ENCODE measurements at places on chromosomes 6 and 20.
A peak's percentile ranks its signal among the peaks of the same experiment; 100 is the strongest.

- DNase-seq = no peak
Measured at GRCh38 chr6:100115407-100116101, 121.5 kb upstream of the MCHR2 start.

DNA sequence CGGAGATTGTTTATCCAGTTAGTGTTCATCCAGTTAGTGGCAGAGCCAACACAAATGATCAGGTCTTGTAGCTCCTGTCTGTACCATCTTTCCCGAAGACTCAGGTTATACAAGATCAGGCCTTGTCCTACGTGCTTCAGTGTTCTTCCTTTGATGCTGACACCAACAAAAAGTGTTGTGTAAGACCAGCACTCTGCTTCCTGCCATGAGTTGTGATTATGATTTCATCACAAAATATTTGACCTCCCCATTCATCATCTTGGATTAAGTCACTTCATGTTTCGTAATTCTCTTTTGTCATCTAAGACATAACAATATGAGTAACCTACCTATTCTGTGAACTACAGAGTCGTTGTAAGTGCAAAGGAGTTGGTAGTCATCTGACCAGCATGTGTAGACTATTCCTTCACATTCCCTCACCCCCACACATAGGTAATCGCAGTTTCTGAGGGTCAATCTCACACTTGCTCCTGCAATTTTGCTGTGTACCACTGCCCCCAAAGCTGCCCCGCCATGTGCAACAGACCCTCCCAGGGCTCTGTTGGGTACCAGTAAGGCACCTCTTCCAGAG is 135.6 kb upstream of the SLC22A23 start:
- no peak for DNase-seq

GRCh38 chr6:155375801-155376200 is 61.5 kb upstream of the TFB1M start:
- DNase-seq = no peak

GRCh38 chr6:91213229-91213901 is 626.5 kb upstream of the MAP3K7 start:
- DNase-seq = no peak

DNA sequence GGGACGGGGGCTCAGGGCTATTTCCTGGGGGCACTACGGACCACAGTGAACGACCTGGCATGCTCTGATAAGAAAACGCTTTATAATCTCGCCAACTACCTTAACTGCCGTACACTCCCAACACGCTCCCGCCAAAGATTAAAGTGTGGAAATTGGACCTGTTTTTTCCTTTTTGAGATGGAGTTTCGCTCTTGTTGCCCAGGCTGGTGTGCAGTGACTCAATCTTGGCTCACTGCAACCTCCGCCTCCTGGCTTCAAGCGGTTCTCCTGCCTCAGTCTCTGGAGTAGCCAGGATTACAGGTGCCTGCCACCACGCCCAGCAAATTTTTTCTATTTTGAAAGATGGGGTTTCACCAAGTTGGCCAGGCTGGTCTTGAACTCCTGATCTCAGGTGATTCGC is 346 bp upstream of the SLC44A4 start:
- DNase-seq = no peak

DNA sequence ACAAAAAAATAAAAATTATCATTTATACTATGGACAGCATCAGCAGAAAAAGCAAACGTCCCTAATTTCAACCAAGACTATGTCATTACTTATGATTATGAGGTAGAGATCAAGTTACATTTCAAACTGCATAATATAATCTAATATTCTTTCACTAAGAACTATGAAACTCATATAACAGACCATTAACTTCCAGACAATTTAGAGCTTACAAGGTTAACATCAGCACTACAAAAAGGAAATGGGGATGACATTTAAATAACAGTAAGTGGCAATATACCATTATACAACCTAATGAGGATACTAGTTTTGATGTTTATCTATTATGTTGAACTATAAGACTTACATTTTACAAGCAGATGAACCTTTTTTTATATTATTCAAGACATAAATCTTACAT is 261.0 kb upstream of the THEMIS start:
- DNase-seq = no peak

GRCh38 chr6:1644516-1645060 is 34.9 kb downstream of the FOXC1 start:
- no peak for DNase-seq

- DNase-seq = no peak
Measured at GRCh38 chr20:19887556-19888268, 129.4 kb upstream of the NAA20 start.

- DNase-seq = no peak
Measured at GRCh38 chr6:17278289-17279063, 2.7 kb upstream of the RBM24 start.

DNA sequence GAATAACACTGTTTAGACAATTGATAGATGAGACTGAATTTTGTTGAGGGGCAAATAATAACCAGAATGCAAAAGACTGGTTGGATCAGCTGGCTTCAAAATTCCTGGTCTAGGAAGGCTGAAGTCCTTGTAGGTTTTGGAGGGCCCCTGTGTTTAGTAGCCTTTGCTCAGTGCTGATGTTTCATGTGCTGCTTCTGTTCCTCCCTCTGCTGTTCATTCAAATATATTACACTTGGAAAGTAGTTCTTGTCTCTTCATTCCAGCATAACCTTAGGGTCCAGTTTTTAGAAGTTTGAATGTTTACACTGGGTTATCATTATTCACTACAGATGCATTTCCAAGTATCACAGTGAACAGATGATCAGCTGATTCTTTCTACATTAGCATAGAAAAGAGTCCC is 72.5 kb downstream of the FLRT3 start:
- DNase-seq = no peak

DNA sequence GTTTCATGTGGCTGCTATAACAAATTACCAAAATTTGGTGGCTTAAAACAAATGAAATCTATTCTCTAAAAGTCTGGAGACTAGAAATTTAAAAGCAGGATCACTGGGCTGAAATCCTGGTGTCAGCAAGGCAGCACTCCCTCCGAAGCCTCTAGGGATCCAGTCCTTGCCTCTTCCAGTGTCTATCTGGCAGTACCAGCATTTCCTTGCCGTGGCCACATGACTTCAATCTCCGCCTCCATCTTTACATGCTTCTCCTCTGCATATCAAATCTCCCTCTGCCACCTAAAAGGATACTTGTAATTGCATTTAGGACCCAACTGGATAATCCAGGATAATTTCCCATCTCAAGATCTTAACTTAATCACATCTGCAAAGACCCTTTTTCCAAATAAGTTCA is 30.2 kb downstream of the ARHGAP18 start:
- no peak for DNase-seq

- no peak for DNase-seq
Measured at GRCh38 chr6:25692472-25692871, 40.5 kb downstream of the SCGN start.

- DNase-seq = peak; percentile 55
Measured at GRCh38 chr20:33832103-33832804, 21.1 kb downstream of the CHMP4B start.

DNA sequence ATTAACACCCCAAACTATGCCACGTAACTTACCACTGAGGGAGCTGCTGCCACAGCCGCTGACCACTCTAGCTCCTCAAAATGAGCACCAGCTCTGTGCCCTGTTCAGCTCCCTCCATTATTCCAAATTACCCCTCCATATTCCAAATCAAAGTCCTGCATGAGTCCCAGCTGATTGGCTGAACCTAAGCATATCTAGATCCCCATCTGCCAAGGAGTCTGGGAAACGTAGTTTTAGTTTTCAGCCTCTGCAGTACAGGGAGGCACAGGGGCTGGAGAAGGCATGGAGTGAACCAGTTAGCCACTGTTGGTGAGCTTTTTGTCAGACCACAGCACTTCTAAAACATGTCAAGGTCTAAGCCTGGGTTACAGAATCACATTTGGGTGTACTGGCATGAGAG is 15.9 kb downstream of the UNC5CL start:
- DNase-seq = no peak

- peak; percentile 88 for DNase-seq
Measured at GRCh38 chr6:37705239-37706051, 7.8 kb upstream of the MDGA1 start.

- DNase-seq = no peak
Measured at GRCh38 chr6:17015144-17015543, 86.7 kb upstream of the STMND1 start.

DNA sequence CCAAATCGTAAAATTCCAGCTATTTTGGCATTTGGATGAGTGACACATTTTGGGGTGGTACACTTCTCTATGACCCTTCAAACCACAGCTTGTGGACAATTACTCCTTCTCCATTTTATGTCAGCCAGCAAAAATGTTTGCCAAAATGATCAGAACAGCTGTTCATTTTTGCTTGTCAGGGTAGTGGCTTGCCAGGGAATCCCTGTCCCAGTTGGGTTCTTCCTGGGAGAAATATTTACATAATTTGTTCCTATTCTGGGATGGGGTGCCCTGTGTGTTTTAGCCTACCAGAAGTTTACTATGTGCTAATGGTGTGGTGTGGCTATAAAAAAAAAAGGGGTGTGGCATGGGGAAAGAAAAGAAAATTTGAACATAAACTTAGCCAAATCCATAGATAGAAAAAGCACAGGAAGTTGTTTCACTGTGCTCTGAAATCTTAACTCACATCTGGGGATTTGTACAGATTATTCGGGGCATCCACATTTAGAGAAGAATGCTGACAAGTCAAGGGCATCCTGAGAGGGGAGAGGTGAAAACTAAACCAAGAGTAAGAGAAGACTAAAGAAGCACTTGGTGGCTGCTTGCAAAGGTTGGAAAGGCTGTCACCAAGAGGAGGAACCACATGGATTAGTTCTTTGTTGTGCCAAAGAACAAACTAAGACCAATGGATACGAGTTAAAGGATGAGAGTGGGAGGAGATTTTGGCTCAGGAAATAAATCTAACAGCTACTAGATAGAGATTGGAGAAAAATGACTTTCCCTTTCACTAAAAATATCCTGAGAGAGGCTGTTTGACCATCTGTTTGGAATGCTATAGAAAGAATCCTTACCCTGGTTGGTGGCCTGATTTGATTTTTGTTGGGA is 55.2 kb upstream of the RBM24 start:
- no peak for DNase-seq

DNA sequence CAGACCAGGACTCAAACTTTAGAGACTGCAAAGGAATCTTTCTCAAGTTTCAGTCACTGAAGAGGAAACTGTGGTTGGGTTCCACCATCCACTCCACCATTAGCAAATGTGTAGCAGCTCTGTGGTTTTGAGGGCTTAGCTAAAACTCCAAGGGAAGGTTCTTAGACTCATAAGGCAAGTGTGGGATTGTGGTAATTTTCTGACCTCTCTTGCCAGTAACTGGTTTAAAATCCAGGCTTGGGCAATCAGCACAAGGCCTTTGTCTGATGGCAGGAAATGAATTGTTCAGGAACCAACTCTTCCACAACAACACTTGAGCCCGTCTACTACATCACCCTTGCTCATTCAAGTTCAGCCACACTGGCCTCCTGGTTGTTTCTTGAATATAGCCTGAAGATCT is 68.6 kb upstream of the FBXL4 start:
- DNase-seq = no peak

- DNase-seq = no peak
Measured at GRCh38 chr6:20028562-20028961, 183.7 kb downstream of the MBOAT1 start.

DNA sequence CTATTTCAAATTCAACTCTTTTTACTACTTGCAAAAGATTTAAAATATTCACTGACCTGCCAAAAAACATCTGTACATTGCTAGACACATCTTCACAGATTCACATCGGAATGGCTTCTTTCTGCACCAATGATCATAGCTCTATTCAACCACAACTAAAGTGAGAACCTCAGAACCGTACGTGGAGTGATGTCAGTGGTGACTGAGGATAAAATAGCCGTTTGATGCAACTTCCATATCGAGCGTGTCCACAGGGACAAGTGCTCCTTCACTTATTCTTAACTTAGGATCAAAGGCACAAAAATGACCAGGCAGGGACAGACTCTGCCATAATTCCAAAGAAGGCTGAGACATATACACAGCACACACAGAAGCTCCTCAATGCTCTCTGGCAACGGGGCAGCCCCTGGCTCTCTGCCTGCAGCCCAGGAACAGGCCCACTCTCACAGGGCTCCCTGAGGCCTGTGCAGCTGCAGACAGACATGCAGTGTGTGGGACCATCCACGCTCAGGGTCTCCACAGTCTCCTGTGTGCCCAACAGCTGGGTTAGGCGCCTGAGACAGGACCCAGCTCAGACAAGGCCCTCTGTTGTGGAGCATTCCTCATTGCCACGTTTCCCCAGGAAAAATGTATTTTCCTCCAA is 22.8 kb downstream of the FYN start:
- DNase-seq = no peak
